ENCODE measurements at places on chromosomes 3 and 15.

- no peak for DNase-seq
Observed at GRCh38 chr3:156209631-156210335, 89.4 kb downstream of the KCNAB1 start.

- DNase-seq = no peak
Observed at GRCh38 chr15:67266870-67267269, 12.3 kb downstream of the IQCH start.

DNA sequence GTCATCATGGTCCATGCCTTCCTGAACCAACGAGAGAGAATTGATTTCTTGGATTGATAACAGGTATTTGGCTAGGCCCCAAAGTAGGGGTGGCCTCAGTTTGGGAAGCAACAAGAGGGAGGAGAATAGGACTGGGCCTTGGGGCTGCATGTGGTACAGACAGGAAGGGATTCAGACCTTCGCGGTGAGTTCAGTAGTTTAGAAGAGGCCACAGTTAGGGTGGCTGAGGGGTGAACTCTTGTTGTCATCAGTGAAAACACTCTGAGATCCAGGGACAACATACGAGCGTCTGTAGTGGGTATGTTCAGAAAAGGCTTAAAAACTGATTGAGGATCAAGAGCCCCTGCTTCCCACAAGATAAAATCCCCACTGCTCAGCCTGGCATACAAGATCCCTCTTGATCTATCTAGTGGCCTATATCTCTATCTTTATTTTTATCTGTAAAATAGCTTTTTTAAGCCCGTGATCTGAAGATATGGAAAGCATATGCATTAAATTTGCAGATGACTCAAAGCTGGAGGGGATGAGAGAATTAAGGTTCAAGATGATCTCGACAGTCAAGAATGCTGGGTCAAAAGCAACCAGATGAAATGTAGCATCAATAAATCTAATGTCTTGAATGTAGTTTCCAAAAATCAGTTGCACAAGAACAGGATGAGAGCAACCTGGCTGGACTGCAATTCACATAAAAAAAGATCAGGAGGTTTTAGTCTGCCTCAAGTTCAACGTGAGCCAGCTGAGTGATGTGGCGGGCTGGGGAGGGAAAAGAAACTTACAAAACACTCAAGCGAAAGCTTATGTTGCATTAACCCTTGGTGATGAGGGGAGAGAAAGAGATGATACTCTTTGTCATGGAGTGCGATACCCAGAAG, 221.1 kb upstream of the TLE3 start:
- no peak for DNase-seq

- DNase-seq = no peak
Observed at GRCh38 chr3:32531010-32531647, 28.5 kb upstream of the CMTM6 start.

DNA sequence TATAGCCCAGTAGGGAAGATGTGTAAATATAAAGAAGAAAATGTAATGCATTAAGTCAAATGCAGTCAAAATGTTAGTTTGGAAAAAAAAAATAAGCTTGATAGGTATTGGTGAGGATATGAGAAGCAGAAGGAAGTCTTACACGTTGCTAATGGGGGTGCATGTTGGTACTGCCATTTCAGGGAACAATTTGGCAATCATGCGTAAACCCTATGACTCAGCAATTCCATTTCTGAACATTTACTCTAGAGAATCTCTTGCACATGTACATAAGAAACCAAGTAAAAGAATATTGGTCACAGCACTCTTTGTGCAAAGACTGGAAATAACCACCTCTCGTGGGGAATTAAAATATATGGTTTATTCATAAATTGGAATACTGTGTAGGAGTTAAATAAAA, 35.5 kb upstream of the TIMP4 start:
- no peak for DNase-seq

DNA sequence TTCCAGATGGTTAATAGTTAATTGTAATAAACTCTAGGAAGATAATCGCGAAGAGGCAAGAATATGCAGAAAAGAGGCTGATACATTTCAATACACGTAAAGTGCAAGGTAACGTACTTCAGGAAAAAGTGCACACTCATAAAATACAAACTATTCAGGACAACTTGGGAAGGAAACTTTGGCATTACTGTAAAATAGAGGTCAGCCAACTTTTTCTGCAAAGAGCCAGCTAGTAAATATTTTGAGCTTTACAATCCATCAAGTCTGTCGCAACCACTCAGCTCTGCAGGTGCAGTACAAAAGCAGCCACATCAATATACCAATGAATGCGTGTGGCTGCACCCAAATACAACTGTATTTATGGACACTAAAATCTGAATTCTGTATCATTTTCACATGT, 51.6 kb upstream of the THUMPD3 start:
- DNase-seq = no peak

GRCh38 chr15:65259367-65259797, 27.3 kb downstream of the PARP16 start:
- no peak for DNase-seq

GRCh38 chr3:124981472-124981871, 46.9 kb upstream of the MUC13 start:
- DNase-seq = no peak

DNA sequence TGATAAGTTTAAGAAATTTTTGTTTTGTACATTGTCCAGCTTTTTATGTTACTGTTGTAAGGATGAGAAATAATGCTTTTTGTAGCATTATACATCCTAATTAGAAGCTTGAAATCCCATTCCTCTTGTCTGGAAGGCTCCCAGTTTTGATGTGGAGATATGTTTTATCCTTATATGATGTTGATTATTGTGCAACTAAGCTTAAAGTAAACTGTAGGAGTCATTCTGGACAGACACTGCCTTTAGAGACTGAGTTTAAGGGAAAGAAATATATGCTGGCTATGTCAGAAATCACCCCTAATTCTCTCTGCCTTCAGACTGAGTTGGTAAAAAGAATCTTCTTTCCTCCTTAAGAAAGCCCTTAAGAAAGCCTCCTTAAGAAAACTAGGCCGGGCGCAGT, 670.4 kb downstream of the ZPLD1 start:
- no peak for DNase-seq

DNA sequence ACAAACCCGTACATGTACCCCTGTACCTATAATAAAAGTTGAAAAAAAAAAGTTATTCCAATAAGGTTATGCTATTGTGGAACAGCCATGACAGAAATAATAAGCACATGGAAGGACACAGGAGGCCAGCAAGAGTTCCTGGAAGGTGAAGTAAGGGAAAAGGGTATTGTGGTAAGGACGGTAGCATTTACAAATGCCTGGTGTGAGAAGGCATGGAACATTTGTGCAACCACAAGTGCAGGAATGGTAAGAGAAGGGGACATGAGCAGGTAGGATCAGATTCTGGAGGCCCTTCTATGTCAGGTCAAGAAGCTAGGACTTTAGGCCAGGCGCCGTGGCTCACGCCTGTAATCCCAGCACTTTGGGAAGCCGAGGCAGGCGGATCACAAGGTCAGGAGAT, 82.5 kb downstream of the PPP2R3A start:
- DNase-seq = no peak

DNA sequence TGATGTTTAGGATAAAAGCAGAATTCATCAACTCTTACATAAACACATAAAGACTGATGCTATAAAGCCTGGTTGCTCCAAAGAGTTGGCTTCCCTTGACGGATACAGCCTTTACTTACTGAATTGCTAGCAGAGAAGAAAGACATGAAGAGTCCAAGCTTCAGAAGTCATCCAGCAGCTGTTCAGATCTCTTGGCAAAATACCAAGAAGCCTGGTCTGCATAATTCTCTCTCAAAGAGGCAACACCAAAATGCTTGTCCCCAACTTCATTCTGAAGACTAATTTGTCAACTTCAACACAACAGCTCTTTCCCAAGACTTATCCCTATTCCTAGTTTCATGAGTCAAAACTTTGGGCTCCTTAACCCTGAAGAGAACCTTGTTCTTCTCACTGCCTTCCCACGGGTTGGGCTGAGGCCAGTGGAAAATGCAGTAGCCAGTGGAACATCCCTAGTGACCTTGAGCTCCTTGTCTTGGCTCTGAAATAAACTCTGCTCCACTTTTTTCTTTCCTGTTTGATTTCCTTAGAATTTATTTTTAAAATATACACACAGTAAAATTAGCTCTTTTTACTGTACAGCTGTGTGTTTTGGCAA, 119.2 kb upstream of the THBS1 start:
- no peak for DNase-seq

- DNase-seq = no peak
Observed at GRCh38 chr3:126525853-126526667, 2.1 kb downstream of the CHST13 start.

- no peak for DNase-seq
Observed at GRCh38 chr15:26050984-26051383, 187.9 kb upstream of the ATP10A start.

GRCh38 chr15:99566157-99566897, 543 bp downstream of the MEF2A start:
- no peak for DNase-seq

GRCh38 chr3:113234028-113234427, 22.7 kb downstream of the BOC start:
- DNase-seq = no peak

- DNase-seq = no peak
Observed at GRCh38 chr3:104988496-104988895, 378.2 kb upstream of the ALCAM start.

DNA sequence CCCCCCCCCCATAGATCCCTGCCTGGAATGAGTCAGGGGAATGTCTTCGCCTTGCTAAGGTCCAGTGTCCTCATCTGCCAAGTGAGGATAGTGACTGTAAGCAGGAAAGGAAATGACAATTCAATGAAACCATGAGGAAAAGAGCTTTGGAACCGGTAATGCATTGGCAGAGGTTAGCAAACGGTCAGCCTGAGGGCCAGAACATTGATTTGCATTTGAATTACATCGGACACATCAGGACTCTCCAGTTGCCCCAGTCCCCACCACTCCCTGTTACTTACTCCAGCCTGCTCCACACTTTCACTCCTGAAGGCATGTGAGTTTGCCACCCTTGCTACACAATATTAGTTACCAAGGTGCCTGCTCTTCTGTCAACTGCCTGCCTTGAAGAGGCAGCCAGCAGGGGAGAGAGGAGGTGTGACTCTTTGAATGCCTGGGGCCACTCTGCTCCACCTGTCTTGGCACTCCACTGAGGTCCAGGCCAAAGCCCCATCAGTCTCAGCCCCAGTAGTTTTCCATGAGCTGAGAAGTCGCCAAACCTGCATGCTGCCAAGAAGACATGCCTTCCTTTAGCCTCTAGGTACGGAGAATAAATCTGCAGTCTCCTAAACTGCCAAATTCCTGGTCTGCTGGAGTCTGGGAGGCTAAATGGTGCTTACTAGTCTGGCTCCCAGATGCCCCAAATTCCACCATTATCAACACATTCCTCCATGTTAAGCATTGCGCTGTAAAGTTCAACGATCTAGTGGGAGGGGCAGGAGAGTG, 191.7 kb upstream of the TLE3 start:
- no peak for DNase-seq

DNA sequence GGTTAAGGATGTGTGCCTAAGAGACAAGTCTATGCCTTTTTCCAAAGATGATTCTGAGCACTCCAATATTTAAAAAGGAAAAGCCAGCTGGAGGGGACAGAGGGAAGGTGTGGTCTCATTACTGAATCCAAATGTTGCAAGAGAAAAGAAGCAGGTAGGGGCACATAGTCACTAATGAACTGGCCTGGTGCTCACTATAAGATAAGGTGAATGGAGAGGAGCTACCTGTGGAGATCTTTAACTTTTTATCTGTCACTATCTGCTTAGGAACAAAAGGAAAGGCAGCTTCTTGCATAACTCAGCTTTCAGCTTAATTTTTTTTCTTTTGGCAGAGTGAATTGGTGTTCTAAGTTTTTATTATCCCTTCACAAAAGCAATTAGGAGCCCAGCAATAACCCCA, 69.1 kb downstream of the RPN1 start:
- DNase-seq = no peak

DNA sequence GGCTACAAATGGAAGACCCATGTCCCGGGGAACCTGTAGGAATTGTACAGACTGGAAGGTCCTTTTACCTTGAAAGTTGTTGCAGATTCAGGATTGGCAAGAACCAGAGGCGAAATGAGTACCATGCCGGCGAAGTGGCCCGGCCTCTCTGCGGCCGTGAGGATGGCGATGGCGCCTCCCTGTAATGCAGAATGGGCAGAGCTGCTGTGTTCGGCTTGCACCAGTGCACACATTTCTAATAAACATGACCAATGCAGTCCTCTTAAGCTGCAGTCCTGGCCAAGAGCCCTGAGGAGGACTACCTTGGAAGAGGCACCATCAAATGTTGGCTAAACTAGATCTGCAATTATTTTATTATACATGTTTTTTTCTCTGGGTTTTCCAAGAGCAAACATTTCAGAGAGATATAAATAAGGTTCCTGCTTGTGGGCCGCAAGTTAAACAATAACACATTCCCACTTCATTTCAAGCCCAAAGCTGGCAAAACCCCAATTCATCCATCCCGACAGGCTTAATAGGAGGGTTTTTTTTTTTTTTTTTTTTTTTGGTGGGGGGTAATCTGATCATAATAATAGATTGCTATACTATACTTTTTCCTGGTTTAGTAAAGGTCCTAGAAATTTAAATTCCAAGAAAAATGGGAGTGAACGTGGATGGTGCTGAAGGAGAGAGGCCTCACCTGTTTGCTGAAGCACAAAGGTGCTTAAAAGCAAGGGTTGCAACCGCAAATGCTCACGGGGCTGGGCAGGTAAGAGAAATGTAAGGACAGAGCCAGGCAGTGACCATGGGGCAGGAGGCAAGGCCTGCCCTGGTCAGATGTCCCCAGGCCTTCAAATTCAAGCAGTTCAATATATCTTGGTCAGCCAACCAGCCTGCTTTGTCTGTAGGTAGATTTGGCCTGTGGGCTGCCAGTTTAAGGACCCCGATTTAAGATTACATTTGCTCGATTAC, 48.5 kb downstream of the ABTB1 start:
- peak; percentile 35 for DNase-seq

- no peak for DNase-seq
Observed at GRCh38 chr3:37456270-37456708, 281.9 kb upstream of the LRRFIP2 start.

DNA sequence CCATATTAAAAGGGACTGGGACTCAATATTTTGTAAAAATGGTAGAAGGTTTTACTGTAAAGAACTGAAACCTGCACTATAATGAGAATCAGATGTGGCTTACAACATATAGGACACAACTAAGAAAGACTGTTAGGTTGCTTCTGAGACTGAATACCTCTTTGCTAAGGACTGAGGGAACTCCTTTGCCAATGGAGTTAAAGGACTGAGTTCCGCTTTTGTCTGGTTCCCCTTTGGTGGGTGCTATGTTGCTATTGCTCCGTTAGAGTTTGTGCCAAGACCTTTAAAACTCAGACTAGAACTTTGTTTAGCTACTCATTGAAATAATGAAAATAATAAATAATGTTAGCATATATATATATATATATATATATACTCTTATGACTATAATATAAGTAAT, 147.8 kb upstream of the KCNMB2 start:
- no peak for DNase-seq

GRCh38 chr3:48426944-48427629, 2.8 kb downstream of the PLXNB1 start:
- no peak for DNase-seq

DNA sequence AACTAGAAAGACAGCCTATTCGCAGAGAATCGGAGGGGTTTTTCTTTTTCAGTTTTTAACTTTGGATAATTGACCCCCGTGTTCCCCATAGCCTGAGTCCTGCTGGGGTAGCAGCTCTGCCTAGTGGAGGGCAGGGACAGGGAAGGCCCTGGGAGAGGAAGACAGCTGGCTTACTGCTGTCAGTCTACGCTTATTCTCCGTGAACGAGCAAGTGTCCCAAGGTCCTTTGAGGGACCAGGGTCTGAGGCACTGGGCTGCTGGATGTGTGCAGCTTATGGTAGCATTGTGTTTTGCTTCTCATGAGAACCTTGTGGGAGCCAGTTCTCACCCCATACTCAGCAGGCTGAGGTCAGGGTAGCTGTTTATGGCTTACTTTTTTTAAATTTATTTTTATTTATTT, 3.0 kb downstream of the LIMD1 start:
- no peak for DNase-seq

Measured in sciatic nerve (tissue), 2 donors.